ENCODE measurements at places on chromosomes 5 and 9.

GRCh38 chr5:135650081-135650480, 71.3 kb upstream of the CXCL14 start:
- ATAC-seq = no peak
- H3K4me3 ChIP-seq = no peak overlapping the region
- no peak overlapping the region for H3K27ac ChIP-seq
- no peaks in the 10 kb centered on the region for H3K4me1 ChIP-seq
- H3K36me3 ChIP-seq = no peaks in the 10 kb centered on the region

DNA sequence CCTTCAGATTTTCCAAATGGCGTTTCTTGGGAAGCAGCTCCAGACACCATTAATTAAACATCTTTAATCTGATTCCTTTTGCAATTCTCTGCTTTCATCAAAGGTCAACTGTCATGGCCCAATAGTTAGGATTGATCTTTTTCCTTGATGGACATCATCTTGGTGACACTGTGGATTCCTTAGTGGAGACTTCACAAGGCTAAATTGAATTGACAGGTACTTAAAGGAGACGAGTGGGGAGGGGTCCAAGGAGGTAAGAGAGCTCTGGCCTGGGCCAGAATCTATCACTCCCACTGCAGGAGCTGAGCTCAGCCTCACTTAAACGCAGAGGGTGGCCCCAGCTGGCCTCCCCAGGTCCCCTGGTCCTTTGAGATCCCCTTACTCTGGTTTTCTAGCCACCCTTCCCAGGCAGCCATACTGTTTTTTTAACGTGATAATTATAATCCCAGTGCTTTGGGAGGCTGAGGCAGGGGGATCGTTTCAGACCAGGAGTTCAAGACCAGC, 9.9 kb upstream of the HMCN2 start:
- H3K27ac ChIP-seq = no peak overlapping the region
- H3K4me3 ChIP-seq = no peak overlapping the region
- H3K4me1 ChIP-seq = peaks cover under 1% of the 10 kb centered on the region
- ATAC-seq = no peak
- no peaks in the 10 kb centered on the region for H3K36me3 ChIP-seq
- no peaks in the 10 kb centered on the region for H3K27me3 ChIP-seq

DNA sequence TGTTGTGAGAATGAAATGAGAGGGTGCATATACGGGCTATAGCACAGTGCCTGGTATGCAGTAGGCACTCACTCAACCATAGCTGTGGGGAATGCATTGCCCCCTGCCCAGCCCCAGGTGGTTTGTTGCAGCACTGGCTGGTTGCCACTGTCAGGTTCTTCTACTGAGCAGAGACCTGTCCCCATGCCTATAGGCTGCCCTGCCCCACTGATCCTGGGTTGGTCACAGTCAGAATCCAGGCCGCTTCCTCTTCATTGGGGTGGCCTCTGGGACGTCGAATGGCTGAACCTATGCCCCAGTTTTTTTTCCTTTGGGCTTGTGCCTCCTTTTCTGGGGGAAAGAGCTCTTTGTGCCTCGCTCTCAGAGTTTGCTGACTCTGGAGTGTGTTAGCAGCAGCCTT, 74.6 kb downstream of the RGS3 start:
- H3K36me3 ChIP-seq = no peaks in the 10 kb centered on the region
- H3K4me3 ChIP-seq = no peak overlapping the region
- no peaks in the 10 kb centered on the region for H3K27me3 ChIP-seq
- H3K4me1 ChIP-seq = no peaks in the 10 kb centered on the region
- no peak overlapping the region for H3K27ac ChIP-seq

GRCh38 chr5:66958201-66958979, 238.2 kb downstream of the CD180 start:
- H3K27ac ChIP-seq = peak overlapping the region; percentile 35
- H3K4me1 ChIP-seq = peaks cover 12% of the 10 kb centered on the region
- peak overlapping the region; percentile 42 for H3K4me3 ChIP-seq
- no peaks in the 10 kb centered on the region for H3K27me3 ChIP-seq
- peak; percentile 68 for ATAC-seq

DNA sequence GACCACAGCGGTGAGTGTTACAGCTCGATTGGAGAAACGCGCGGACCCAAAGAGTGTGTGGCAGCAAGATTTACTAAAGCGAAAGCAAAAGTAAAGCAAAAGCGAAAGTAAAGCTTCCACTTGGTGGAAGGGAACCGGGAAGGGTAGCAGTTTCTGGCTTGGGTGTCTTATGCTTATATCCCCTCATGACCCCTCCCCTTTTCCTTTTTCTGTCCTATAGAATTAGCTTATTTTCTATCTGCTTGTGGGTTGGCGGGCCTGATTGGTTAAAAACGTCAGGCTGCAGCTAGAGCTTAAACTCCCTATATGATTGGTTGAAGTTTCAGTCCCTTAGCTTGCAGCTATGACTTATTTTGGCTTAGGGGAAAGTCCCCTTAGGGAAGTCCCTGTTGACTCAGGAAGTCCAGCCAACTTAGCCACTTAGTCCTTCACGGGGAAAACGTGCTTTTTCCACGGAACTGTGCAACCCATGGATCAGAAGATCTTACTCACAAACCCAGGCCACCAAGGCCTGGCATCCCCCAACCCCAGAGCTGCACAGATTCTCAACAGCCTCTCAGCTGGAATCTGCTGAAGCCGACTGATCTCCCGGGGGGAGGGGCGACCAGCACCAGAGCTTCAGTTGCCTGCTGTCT, 114.2 kb upstream of the ADAMTS16 start:
- H3K27ac ChIP-seq = no peak overlapping the region
- no peaks in the 10 kb centered on the region for H3K36me3 ChIP-seq
- no peak for ATAC-seq
- H3K4me3 ChIP-seq = no peak overlapping the region
- H3K4me1 ChIP-seq = no peaks in the 10 kb centered on the region

DNA sequence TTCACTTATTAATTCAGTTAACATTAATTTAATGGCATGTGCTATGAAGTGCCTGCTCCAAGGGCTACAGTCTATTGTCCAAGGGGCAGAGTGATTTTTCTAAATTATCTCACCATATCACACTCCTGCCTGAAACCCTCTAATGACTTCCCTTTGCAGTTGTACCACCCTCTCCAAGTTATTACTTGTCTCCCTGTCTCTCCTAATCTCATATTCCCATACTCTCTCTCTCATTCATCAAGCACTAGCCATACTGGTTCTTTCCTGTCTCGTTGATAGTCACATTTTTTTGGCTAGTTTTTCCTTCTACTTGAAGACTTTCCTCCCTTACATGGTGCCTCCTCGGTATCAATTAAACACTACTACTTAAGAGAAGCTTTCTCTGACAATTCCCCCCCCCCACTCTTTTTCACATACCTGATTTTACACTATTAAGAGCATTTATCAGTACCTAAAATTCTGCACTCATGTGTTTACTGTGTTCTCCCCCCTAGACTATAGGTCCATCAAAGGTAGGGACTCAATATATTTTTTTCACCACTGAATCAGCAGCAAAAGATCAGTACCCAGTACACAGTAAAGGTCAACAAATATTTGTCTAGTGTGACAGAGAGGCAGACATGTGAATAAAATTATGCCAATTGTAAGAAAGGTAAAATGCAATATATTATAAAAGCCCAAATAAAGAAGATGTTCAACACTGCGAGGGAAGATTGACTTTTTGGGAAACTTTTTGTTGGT, 19.0 kb downstream of the RICTOR start:
- no peak for ATAC-seq
- no peak overlapping the region for H3K27ac ChIP-seq
- H3K4me1 ChIP-seq = peaks cover 59% of the 10 kb centered on the region
- peaks cover 3% of the 10 kb centered on the region for H3K36me3 ChIP-seq

DNA sequence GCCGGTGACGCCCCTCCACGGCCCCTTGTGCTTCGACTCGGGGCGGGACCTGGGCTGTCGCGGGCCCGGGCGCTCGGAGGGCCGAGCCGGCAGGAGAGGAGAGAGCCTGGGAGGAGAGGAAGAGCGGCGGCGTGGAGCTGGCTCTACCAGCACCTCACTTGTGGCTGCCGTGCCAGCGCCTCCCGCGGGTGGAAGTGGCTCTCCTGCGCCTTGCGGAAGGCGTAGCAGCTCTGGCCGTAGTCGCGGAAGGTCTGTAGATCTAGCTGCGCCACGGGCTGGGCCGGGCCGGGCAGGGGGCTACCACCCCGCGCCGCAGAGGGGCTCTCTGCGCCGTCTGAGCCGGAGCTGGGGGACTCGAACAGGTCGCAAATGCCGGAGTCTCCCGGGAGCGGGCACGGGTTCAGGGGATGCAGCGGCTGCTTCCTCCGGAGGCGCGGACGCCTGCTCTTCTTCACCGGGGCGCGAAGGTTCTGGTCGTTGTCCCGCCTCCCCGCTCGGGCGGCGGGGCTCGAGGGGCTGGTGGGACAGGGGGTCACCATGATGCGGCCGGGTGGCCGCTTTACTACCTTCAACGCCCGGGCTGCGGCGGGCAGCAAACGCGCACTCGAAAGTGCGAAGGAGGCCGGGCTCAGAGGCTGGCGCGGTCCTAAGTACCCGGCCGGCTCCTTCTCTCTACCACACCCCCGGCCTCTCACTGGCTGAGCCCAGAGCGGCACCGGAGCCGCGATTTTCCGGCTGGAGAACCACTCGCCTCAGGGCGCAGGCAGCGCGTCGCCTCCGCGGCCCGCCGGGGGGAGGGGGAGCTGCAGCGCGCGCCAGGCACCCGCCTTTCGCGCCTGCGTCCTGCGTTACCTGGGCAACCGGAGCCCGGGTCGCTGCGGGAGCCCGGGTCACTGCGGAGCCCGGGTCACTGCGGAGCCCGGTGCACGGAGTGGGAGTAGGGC, at the start of gene CCNO:
Gene CCNO (minus strand): TSS at position 624 of the 944 bp plus-strand sequence. CDS start 85 bp downstream, at position 539.
- H3K36me3 ChIP-seq = no peaks in the 10 kb centered on the region
- H3K4me1 ChIP-seq = no peaks in the 10 kb centered on the region
- peak; percentile 87 for ATAC-seq
- H3K27ac ChIP-seq = no peak within 1 kb of the TSS

- no peak overlapping the region for H3K27ac ChIP-seq
- H3K4me1 ChIP-seq = peaks cover 8% of the 10 kb centered on the region
- peaks cover 35% of the 10 kb centered on the region for H3K36me3 ChIP-seq
- no peak for ATAC-seq
- no peak overlapping the region for H3K4me3 ChIP-seq
These were observed 36.2 kb downstream of the LEAP2 start for GRCh38 chr5:132909702-132910101.

DNA sequence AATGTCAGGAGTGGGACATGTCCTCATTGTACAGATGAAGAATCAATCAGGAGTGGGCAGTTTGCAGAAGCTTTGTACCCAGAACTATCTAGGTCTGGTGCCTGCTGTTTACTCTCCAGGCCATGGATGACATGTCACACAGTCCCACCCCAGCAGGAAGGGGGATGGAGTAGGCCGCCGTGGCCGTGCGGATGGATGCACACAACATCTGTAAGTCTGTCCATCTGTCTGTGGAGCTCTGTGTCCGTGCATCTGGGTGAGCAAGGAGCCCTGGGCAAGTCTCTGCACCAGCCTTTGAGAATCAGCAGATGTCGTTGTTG, 311.5 kb upstream of the IRX4 start:
- no peaks in the 10 kb centered on the region for H3K4me1 ChIP-seq
- no peak overlapping the region for H3K4me3 ChIP-seq
- no peaks in the 10 kb centered on the region for H3K36me3 ChIP-seq
- no peak overlapping the region for H3K27ac ChIP-seq
- H3K27me3 ChIP-seq = peaks cover 51% of the 10 kb centered on the region
- no peak for ATAC-seq

- H3K27ac ChIP-seq = no peak overlapping the region
- peaks cover 13% of the 10 kb centered on the region for H3K4me1 ChIP-seq
- no peak overlapping the region for H3K4me3 ChIP-seq
These were observed 115.2 kb downstream of the LHFPL2 start for GRCh38 chr5:78533356-78533755.

GRCh38 chr9:113738496-113738892, 137.6 kb upstream of the ZNF618 start:
- peaks cover 22% of the 10 kb centered on the region for H3K27me3 ChIP-seq
- no peaks in the 10 kb centered on the region for H3K4me1 ChIP-seq
- ATAC-seq = no peak
- no peak overlapping the region for H3K27ac ChIP-seq
- H3K36me3 ChIP-seq = no peaks in the 10 kb centered on the region
- H3K4me3 ChIP-seq = no peak overlapping the region

- H3K27me3 ChIP-seq = peaks cover 59% of the 10 kb centered on the region
- H3K4me3 ChIP-seq = no peak overlapping the region
- ATAC-seq = no peak
- no peaks in the 10 kb centered on the region for H3K4me1 ChIP-seq
These were observed 35.2 kb upstream of the PLEKHG4B start for GRCh38 chr5:56561-57290.

DNA sequence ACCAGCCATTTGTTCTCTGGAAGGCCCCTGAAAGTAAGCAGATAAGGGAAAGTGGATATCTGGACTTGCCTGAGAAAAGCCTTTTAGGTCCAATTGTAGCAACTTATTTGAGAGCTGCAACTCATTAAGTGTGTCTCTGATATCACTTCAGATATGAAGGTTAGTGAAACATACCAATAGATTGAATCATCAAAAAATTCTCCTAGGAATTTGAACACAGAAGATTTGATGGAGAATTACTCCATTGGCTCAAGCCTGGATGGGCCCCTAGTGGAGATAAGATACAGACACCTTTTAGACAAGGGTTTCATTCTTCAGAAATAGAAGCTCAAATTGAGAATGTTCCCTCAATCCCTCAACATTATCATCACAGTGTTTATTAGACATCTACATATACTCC, 356.7 kb downstream of the NDUFS4 start:
- H3K27me3 ChIP-seq = no peaks in the 10 kb centered on the region
- no peak overlapping the region for H3K27ac ChIP-seq
- ATAC-seq = no peak
- H3K4me1 ChIP-seq = no peaks in the 10 kb centered on the region
- H3K36me3 ChIP-seq = no peaks in the 10 kb centered on the region

DNA sequence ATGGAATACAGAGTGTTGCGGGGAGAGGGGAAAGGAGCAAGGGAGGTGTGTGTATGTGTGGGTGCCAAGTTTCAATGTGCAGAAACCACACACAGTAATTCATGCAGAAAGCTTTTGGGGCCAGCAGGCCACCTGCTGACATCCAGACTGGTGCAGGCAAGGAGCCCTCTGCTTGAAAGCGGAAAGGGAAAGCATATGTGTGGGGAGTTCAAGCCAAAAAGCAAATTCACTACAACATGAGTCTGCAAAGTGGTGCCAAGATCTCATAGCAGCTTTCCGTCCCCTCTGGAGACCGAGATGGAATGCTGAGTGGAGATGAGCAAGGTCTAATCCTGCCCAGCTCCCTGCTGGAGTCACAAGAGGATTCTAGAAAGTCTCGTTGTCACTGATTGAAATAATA, 159.7 kb upstream of the VLDLR start:
- H3K36me3 ChIP-seq = no peaks in the 10 kb centered on the region
- no peak overlapping the region for H3K4me3 ChIP-seq
- H3K4me1 ChIP-seq = no peaks in the 10 kb centered on the region
- ATAC-seq = no peak
- H3K27ac ChIP-seq = no peak overlapping the region

DNA sequence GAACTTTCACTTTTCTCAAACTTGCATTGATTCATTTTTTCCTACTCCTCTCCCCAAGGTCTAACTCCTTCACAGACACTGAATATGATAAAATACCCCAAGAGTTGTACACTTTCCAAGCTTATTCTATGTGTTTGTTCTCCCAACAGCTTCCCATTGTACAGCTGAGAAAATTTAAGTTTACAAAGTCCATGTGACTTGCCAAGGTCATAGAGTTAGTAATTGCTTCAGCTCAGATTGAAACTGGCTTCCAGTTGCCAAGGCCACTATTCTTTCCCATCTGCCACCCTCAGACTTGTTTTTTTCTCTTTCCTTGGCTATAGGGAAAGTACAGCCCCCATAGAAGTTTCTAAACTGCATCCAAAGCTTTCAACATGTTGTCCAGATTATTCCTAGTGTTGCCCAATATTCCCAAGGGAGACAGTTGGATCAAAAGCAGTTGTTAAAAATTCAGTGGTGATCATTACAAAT, 34.8 kb downstream of the TNFSF8 start:
- no peak for ATAC-seq
- H3K36me3 ChIP-seq = no peaks in the 10 kb centered on the region
- no peak overlapping the region for H3K4me3 ChIP-seq
- no peaks in the 10 kb centered on the region for H3K4me1 ChIP-seq

Data from gastroesophageal sphincter (tissue), 4 donors.